ENCODE measurements at places on chromosomes 3 and 15. TPM values are rescaled to one million over a fixed set of nuclear protein-coding genes. Genes with fewer than 3 reads are reported as not detected.
A peak's percentile ranks its signal among the peaks of the same experiment; 100 is the strongest.

MED12L gene
- 0.13 TPM for total RNA-seq

TTC23 gene
- 10.2 TPM for total RNA-seq

COL7A1 gene
- total RNA-seq, result 9.1 TPM

MLF1 gene
- total RNA-seq, result 64.9 TPM

PLA2G4E gene
- not detected for total RNA-seq

PROK2 gene
- total RNA-seq, result 0.30 TPM

PLIN1 gene
- total RNA-seq, result 0.28 TPM

CADPS gene
- 8.9 TPM for total RNA-seq

SIAH2 gene
- total RNA-seq, result 38.7 TPM

ESYT3 gene
- total RNA-seq, result 2.0 TPM

MYZAP gene
- 945 TPM for total RNA-seq

GRCh38 chr15:57457726-57458125 is 81.4 kb downstream of the CGNL1 start:
- DNase-seq, result no peak
- H3K4me3 ChIP-seq, result no peak overlapping the region
- H3K36me3 ChIP-seq, result peaks cover 15% of the 10 kb centered on the region
- H3K27ac ChIP-seq, result no peak overlapping the region
- no peaks in the 10 kb centered on the region for H3K4me1 ChIP-seq

- H3K27ac ChIP-seq, result no peak overlapping the region
- H3K4me1 ChIP-seq, result no peaks in the 10 kb centered on the region
- no peaks in the 10 kb centered on the region for H3K27me3 ChIP-seq
Measured at GRCh38 chr3:30548600-30548999, 57.8 kb upstream of the TGFBR2 start.

- H3K27ac ChIP-seq, result peak overlapping the region; percentile 3
- no peak for DNase-seq
- H3K4me1 ChIP-seq, result peaks cover 29% of the 10 kb centered on the region
- no peaks in the 10 kb centered on the region for H3K27me3 ChIP-seq
- peaks cover 15% of the 10 kb centered on the region for H3K36me3 ChIP-seq
- no peak overlapping the region for H3K4me3 ChIP-seq
Measured at GRCh38 chr3:123522320-123523022, 62.4 kb downstream of the HACD2 start.

- peaks cover 25% of the 10 kb centered on the region for H3K4me1 ChIP-seq
- no peaks in the 10 kb centered on the region for H3K36me3 ChIP-seq
- H3K4me3 ChIP-seq, result peak within 1 kb of the TSS; percentile 82
- peak; percentile 70 for DNase-seq
- H3K27ac ChIP-seq, result peak within 1 kb of the TSS; percentile 86
Measured at GRCh38 chr3:37861620-37862041, at the start of gene CTDSPL. CTDSPL (plus strand) TSS chr3:37861880; CDS start chr3:37862200, 320 bp downstream.

DNA sequence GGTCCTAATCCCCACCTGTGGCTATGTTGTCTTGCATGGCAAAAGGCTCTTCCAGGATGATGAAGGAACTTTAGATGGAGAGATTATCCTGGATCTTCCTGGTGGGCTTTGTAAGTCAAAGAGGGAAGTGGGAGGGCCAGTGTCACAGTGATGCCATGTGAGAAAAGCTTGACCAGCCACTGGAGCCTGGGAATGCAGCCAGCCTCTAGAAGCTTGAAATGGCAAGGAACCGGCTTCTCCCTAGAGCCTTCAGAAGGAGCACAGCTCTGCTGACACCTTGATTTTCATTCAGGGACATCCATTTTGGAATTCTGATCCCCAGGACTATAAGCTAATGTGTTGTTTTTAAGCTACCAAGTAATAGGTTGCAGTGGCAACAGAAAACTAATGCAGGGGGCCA is 58.3 kb downstream of the CLEC3B start:
- H3K27me3 ChIP-seq, result no peaks in the 10 kb centered on the region
- no peak overlapping the region for H3K27ac ChIP-seq

- no peaks in the 10 kb centered on the region for H3K4me1 ChIP-seq
- H3K27me3 ChIP-seq, result no peaks in the 10 kb centered on the region
- H3K4me3 ChIP-seq, result no peak overlapping the region
- H3K36me3 ChIP-seq, result peaks cover 12% of the 10 kb centered on the region
- no peak for DNase-seq
- H3K27ac ChIP-seq, result no peak overlapping the region
Measured at GRCh38 chr3:134617608-134618477, 33.0 kb downstream of the KY start.

DNA sequence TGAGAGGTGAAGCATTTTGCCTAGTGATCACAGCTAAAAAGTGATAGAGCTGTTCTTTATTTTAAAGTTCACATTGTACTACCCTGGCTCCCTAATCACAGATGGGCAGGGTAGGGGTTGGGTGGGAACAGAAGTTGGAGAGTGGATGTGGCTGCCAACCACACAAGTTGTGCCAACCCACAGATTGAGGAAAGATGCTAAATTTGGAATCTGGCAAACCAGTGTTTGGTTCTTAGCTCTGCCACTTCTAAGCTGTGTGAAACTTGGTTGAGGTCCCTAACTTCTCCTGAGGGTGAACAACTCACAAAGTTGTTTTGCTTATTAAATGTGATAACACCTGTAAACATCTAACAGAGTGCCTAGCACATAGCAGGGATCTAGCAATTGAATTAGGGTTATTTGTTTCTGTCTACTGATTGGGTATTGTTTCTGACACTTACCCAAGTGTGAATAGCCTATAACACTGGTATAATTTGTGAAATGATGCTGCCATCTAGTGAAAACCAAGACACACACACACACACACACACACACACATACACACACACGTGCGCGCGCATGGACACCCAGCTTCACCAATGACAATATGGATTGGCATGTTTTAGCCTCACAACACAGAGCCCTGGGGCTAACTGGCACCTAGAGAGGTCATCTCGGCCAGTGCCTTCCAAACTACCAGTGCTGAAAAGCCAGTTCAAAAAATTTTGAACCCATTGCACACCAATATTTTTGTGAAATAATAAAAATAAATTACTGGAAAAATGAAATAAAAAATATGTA is 25.3 kb downstream of the ADGRG7 start:
- no peak overlapping the region for H3K4me3 ChIP-seq
- H3K27me3 ChIP-seq, result no peaks in the 10 kb centered on the region
- no peaks in the 10 kb centered on the region for H3K36me3 ChIP-seq

GRCh38 chr3:134863915-134864314 is 68.9 kb downstream of the EPHB1 start:
- no peaks in the 10 kb centered on the region for H3K27me3 ChIP-seq
- H3K27ac ChIP-seq, result no peak overlapping the region
- no peak overlapping the region for H3K4me3 ChIP-seq
- H3K4me1 ChIP-seq, result no peaks in the 10 kb centered on the region
- no peaks in the 10 kb centered on the region for H3K36me3 ChIP-seq

GRCh38 chr3:165491487-165491886 is 295.3 kb upstream of the SLITRK3 start:
- no peaks in the 10 kb centered on the region for H3K4me1 ChIP-seq
- no peaks in the 10 kb centered on the region for H3K36me3 ChIP-seq
- H3K27ac ChIP-seq, result no peak overlapping the region
- H3K27me3 ChIP-seq, result no peaks in the 10 kb centered on the region

GRCh38 chr15:75694241-75695182 is 18.1 kb downstream of the CSPG4 start:
- peaks cover 4% of the 10 kb centered on the region for H3K36me3 ChIP-seq
- peaks cover 46% of the 10 kb centered on the region for H3K4me1 ChIP-seq
- H3K27ac ChIP-seq, result peak overlapping the region; percentile 63
- H3K4me3 ChIP-seq, result no peak overlapping the region
- peak; percentile 72 for DNase-seq

GRCh38 chr3:78029775-78030174 is 989.9 kb downstream of the ROBO2 start:
- no peaks in the 10 kb centered on the region for H3K27me3 ChIP-seq
- no peak for DNase-seq
- no peak overlapping the region for H3K4me3 ChIP-seq
- H3K4me1 ChIP-seq, result no peaks in the 10 kb centered on the region
- H3K27ac ChIP-seq, result no peak overlapping the region

GRCh38 chr3:48186631-48187300 is 1.5 kb downstream of the CDC25A start:
- no peak overlapping the region for H3K27ac ChIP-seq
- no peaks in the 10 kb centered on the region for H3K27me3 ChIP-seq
- H3K4me3 ChIP-seq, result peak overlapping the region; percentile 73
- H3K36me3 ChIP-seq, result no peaks in the 10 kb centered on the region
- DNase-seq, result no peak

DNA sequence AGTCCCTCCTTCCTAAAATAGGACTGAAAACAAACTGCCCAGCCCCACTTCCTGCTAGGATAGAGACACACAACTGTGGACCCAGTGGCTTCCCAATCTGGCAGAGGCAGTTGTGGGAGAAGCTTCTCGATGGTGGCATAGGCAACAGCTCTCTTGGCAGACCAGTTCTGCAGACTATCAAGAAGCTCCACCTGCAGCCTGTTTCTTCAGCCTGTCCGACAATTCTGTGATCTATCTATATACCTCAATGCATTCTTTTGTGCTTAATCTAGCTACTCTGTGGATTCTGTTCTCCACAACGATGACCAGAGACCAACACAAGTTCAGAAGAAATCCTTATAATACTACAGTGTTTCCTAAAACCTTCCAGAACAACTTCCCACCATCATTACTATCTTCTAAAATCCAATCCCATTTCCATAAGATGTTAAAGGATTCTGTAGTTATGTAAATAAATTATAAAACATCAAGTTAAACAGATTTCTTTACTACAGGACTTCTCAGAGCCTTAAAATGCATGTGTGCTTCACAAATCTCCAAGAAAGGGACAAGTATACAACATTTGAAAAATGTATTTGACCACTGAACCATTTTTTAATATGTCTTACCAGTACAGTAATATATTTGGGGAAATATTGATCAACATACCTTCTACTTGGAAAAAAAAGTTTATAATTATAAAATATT is 57.7 kb downstream of the IGF2BP2 start:
- no peaks in the 10 kb centered on the region for H3K36me3 ChIP-seq
- peaks cover 25% of the 10 kb centered on the region for H3K4me1 ChIP-seq
- no peak overlapping the region for H3K27ac ChIP-seq
- no peaks in the 10 kb centered on the region for H3K27me3 ChIP-seq
- H3K4me3 ChIP-seq, result no peak overlapping the region
- DNase-seq, result no peak

DNA sequence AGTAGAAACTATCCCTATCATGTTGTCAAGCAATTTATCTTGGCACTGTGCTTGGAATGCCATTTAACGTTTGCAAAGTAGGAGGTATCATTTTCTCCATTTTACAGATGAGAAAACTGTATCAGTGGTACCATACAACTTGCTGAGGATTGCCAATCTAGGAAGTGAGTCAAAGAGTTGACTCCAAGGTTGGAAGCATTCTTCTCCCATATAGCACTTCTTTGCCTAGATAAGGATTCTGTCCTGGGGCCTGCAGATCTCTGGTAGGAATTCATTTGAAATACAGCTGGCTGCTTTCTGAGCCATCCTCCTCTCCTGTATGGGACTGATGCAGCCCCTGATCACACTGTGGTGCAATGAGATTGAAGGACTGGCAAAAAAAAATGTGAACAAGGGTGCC is 170.2 kb downstream of the ALDH1A2 start:
- no peaks in the 10 kb centered on the region for H3K36me3 ChIP-seq
- no peak overlapping the region for H3K27ac ChIP-seq

GRCh38 chr3:129974564-129974832 is at the start of gene TRH:
TRH (plus strand) TSS chr3:129974720; CDS start chr3:129975817, 1,097 bp downstream.
- peak within 1 kb of the TSS; percentile 24 for H3K4me3 ChIP-seq
- H3K27ac ChIP-seq, result no peak within 1 kb of the TSS
- H3K27me3 ChIP-seq, result peaks cover 42% of the 10 kb centered on the region
- no peak for DNase-seq
- H3K4me1 ChIP-seq, result peaks cover 14% of the 10 kb centered on the region
- no peaks in the 10 kb centered on the region for H3K36me3 ChIP-seq

GRCh38 chr3:184832044-184832443 is 20.1 kb downstream of the VPS8 start:
- peaks cover 20% of the 10 kb centered on the region for H3K4me1 ChIP-seq
- peaks cover 88% of the 10 kb centered on the region for H3K36me3 ChIP-seq
- H3K27me3 ChIP-seq, result no peaks in the 10 kb centered on the region
- no peak overlapping the region for H3K4me3 ChIP-seq

GRCh38 chr15:64743691-64744090 is 31.7 kb downstream of the RBPMS2 start:
- H3K27me3 ChIP-seq, result no peaks in the 10 kb centered on the region
- peaks cover 28% of the 10 kb centered on the region for H3K4me1 ChIP-seq
- DNase-seq, result no peak
- no peak overlapping the region for H3K4me3 ChIP-seq
- peaks cover 6% of the 10 kb centered on the region for H3K36me3 ChIP-seq

DNA sequence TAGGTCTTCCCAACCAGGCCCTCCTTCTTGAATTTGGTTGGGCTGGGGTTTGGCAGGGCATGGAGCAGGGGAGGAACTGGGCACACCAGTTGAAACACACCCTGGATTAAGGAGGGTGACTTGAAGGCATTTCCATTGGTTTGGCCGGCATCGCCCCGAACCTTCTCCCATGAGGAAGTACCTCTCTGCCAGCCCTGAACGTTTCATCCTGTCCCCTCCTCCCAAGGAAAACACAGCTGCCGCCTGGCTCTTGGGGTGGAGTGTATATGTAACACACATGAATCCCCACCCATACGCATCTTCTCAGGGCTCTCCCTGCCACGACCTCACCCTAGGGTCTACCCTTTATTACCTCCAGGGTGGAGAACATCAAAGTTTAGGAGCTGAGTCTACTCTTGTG is 14.6 kb downstream of the UBAP1L start:
- H3K4me3 ChIP-seq, result no peak overlapping the region
- peaks cover 46% of the 10 kb centered on the region for H3K36me3 ChIP-seq
- H3K4me1 ChIP-seq, result peaks cover 5% of the 10 kb centered on the region
- no peak overlapping the region for H3K27ac ChIP-seq

- H3K4me1 ChIP-seq, result peaks cover 5% of the 10 kb centered on the region
- no peak overlapping the region for H3K4me3 ChIP-seq
- H3K36me3 ChIP-seq, result no peaks in the 10 kb centered on the region
- no peak for DNase-seq
Measured at GRCh38 chr3:66041828-66042227, 3.1 kb upstream of the MAGI1 start.

GRCh38 chr15:31221936-31222515 is 104.6 kb upstream of the KLF13 start:
- H3K27ac ChIP-seq, result no peak overlapping the region
- no peaks in the 10 kb centered on the region for H3K27me3 ChIP-seq
- no peak for DNase-seq

DNA sequence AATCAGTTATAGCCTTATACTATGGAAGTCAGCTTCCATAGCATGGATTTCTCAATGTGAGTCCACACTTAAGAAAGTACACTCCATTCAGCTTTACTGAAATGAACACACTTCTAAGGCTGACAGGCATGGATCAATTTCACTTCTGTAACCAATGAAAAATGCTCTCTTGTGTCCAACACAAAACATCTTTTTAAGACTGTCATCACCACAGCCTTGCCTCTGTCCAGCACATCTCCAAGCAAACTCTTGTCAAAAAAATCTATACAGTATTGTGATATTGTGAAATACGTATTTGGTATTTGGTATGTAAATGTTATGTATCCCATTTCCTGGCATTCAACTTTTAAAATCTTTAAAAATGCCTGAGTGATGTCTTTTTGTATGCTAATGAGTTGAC is 208.7 kb downstream of the RAP2B start:
- no peak overlapping the region for H3K4me3 ChIP-seq
- H3K27me3 ChIP-seq, result no peaks in the 10 kb centered on the region

Data from heart left ventricle (tissue), 16 donors.